Stimulated activated CD8-positive, alpha-beta memory T cell treated with anti-CD3 and anti-CD28 coated beads, Interleukin-4, amount 100 ng/mL, for 24 hours (primary cell): ENCODE measurements at places on chromosomes 13 and 19.
A peak's percentile ranks its signal among the peaks of the same experiment; 100 is the strongest.

DNA sequence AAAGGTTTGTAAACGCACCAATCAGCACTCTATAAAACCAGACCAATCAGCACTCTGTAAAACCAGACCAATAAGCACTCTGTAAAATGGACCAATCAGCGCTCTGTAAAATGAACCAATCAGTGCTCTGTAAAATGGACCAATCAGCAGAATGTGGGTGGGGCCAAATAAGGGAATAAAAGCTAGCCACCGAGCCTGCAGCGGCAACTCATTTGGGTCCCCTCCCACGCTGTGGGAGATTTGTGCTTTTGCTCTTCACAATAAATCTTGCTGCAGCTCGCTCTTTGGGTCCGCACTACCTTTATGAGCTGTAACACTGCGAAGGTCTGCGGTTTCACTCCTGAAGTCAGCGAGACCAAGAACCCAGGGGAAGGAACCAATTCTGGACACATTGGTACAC lies 28.0 kb downstream of the ZNF175 start:
- DNase-seq = no peak

DNA sequence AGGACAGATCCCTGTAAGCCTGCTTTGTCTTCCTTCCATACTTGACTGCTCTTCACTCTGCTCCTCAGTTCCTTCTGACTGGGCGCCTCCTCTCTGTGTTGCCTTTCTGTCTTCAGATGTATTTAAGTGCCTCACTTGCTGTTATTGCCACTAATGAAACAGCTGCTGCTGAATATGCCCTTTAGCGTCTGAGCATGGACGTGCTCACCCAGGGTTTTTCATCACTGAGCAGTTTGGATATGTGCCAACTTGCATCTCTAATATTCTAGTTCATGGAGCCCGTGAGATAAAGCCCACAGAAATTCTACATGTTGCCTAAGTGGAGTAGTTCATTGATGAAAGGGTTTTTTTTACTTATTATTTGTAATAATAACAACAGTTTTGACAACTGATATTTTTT lies 198.2 kb downstream of the MYO16 start:
- no peak for DNase-seq

GRCh38 chr13:53201454-53202225 lies 173.0 kb downstream of the OLFM4 start:
- no peak for DNase-seq

- no peak for DNase-seq
These were observed 144.3 kb downstream of the ZNF536 start for GRCh38 chr19:30516531-30516930.

DNA sequence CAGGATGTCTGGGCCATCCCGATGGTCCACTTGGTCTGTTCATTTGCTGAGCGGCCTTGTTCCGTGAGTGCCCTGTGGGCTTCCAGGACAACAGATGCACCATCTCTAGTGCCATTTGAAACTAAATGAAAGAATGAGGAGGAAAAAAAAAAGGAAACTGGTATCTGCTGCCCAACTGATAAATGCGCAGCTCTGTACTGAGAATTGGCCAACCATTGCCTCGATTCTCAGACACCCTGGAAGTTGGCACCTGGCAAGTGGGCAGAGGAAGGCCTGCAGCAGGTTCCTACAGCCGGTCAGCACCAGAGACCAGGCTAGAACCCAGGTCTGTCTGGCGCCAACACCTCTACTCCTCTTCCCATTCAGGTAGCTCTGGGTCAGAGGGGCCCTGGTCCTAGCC lies 18.9 kb downstream of the SLC7A1 start:
- no peak for DNase-seq

DNA sequence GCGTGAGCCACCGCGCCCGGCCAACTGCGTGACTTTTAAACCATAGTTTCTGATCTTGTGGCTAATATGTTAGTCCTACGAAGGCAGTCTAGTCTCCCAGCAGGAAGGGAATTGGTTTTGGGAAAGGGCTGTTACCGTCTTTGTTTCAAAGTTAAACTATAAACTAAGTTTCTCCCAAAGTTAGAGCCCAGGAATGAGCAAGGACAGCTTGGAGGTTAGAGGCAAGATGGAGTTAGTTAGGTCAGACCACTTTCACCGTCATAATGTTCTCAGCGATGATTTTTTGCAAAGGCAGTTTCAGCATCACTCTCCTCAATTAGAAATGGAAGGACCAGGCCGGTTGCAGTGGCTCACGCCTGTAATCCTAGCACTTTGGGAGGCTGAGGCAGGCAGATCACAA lies 17.7 kb upstream of the ADGRE2 start:
- no peak for DNase-seq

GRCh38 chr13:27269114-27269665 lies 1.4 kb upstream of the RASL11A start:
- DNase-seq = no peak

- no peak for DNase-seq
These were observed 11.3 kb downstream of the DDX39A start for GRCh38 chr19:14407605-14408484.

- DNase-seq = no peak
These were observed 1115.4 kb downstream of the SLITRK1 start for GRCh38 chr13:82766732-82767321.

DNA sequence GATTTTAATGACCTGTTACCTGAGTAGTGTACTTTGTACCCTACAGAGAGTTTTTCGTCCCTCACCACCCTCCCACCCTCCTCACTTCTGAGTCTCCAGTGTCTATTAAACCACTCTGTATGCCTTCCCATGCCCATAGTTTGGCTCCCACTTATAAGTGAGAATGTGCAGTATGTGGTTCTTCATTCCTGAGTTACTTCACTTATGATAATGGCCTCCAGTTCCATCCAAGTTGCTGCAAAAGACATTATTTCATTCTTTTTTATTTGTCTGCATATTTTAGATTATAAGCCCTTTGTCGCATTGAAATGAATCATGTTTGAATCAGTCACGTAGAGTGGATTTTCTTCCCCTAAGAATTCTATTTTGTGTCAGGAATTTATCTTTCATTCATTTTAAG lies 12.2 kb upstream of the HTR2A start:
- DNase-seq = no peak

GRCh38 chr19:17915940-17916593 lies 16.7 kb upstream of the CCDC124 start:
- no peak for DNase-seq

- DNase-seq = peak; percentile 82
These were observed 2.8 kb downstream of the PTGER1 start for GRCh38 chr19:14472202-14472938.

GRCh38 chr13:42924344-42924743 lies 67.7 kb downstream of the EPSTI1 start:
- DNase-seq = no peak

DNA sequence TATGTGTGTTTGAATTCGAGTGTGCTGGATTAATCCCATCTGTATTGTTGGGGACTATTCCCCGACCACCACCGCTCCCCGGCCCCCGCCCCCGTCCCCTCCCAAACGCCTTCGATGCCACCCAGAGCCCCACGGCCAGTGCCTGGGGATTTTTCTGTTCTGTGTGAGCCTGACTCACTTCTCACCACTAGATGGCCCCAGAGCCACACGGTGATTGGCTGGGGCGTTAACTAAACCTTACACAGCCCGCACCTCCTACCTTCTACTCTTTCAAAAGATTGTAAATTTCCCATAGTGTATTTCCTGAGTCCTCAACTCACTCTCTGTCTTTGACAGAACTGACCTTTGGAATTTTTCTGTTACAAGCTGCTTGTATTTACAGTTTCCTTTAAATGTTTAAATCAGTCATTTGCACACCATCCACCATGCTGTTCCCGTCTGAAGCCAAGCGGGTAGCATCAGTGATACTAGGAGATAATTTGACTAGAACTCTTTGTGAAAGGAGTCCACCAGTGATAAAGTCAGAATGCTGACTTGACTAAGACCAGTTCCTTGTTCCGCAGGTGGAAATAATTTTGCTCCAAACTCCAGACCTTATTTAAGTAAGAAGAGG lies 61.4 kb downstream of the RFX2 start:
- DNase-seq = peak; percentile 56

GRCh38 chr13:112067871-112068539 lies 1.1 kb downstream of the SOX1 start:
- DNase-seq = no peak

DNA sequence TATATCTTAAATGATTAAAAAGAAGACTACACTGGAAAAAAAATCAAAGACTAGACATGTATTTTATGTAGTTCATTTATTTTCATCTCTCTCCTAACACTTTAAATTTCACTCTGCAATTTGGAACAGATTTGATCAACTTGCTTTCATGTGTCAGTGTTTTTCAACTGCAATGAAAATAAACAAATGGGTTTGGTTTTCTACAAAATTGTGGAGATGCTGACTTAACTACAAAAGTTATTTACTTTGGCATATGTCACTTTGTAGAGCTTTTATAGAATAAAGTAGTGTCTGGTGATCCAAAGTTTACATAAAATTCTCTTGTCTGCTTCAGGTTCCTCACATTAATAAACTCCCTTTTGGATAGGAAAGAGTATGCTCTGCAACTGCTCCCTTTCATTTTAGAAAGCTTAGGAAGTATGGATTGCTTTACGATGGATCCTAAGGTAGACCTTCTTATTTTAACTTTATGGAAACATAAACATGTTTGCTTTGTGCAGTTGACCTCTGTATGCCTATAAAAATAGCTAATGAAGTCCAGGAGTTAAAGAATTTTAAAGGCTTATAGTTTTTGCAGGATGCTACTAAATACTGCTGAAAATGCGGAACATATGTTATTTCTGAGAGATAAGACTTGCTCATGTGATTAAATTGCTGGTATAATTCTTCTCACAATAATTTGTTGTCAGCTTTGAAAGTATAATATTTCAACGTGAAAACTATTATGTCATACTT lies 815.9 kb downstream of the PCDH9 start:
- no peak for DNase-seq

DNA sequence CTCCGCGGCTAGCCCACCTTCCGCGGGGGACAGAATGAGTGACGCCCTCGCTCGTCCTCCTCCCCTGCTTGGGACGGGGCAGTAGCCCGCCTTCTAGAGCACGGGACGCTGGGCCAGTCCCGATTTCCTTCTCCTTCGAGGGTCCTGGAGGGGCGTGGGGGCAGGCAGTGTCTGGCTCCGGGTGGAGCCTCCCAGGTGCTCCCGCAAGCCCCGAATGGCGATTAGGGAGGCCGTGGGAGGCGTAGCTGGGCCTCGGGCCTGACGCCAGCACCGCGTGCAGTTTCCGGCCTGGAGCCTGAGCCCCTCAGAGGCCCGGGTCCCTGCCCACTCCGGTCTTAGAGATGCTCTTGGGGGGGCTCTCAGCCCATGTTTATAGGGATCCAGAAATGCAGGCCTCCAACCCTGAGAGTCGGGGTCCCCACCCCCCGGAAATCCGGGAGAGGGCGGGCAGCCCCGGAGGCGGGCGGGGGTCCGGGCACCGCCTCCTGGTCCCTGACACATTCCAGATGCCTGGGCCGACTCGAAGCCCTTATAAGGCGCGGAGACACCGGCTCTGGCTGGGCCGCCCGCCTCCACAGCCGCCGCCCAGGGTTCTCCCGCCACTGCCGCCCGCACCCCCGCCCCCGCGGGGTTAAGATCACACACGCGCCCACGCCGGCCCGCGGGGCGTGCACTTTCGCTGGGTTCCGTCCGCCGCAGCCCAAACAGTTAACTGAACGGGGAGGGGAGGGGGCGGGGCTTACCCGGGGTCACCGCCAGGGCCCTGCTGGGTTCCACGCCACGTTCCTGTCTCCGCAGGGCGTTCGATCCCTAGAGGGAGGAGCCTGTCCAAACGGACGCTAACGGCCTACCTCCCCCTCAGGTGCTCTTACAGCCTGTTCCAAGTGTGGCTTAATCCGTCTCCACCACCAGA lies 1.5 kb downstream of the MYADM start:
- DNase-seq = peak; percentile 76
